Adipocyte (in vitro differentiated cells): ENCODE measurements at places on chromosomes 5 and 9.
A peak's percentile ranks its signal among the peaks of the same experiment; 100 is the strongest.

- DNase-seq = peak; percentile 86
These were observed 51.1 kb upstream of the LHFPL2 start for GRCh38 chr5:78699552-78700153.

- no peak for DNase-seq
These were observed 94.7 kb downstream of the RXRA start for GRCh38 chr9:134420974-134421432.

- no peak for DNase-seq
These were observed 199.2 kb downstream of the TRIO start for GRCh38 chr5:14342306-14342705.

- DNase-seq = no peak
These were observed 83.0 kb upstream of the FCN1 start for GRCh38 chr9:135000647-135001245.

- DNase-seq = peak; percentile 2
These were observed 133.0 kb upstream of the STK32A start for GRCh38 chr5:147101659-147102369.

GRCh38 chr9:94783102-94783682 lies 56.7 kb downstream of the AOPEP start:
- peak; percentile 99 for DNase-seq

GRCh38 chr5:118999696-119000095 lies 11.3 kb upstream of the DTWD2 start:
- DNase-seq = no peak

DNA sequence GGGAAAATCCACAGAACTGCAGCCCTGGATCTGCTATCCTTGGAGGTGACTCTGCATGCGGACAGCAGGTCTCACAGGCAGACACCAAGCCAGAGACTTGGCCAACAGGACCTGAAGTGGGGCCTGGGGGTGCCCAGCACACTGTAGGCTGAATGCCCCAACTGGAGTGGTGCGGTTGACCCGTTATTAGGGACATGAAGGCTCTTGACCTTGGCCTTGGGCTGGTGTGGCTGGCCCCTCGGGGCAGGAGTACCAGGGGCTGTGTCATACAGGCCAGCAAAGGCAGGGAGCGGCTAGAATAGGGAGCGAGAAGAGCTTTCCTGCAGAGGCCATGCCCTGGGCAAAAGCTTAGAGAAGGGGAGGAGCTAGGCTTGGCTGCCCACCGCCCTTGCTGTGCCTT lies 153.2 kb upstream of the MVB12B start:
- no peak for DNase-seq

DNA sequence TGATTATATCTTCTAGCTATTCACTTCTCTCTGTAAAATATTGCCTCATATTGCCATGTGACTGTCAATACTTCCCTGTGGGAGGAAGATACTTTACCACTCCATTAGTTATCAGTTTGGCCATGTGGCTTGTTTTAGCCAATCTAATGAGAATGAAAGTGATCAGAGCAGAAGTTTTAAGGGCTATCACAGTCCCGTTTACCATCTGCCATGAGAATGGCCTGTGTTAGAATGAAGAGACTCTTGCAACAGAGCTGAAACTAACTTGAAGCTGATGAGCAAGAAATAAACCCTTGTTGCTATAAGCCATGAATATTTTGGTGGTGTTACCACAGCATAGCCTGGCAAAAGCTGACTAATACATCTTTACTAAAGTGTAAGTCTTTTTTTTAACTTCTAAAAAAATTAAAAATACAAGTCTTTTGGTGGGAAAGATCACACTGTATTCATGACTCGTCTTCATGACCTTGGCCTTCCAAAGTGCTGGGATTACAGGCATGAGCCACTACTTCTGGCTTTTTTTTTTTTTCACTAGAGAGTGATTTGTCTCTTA lies 68.0 kb upstream of the CTNNA1 start:
- no peak for DNase-seq

DNA sequence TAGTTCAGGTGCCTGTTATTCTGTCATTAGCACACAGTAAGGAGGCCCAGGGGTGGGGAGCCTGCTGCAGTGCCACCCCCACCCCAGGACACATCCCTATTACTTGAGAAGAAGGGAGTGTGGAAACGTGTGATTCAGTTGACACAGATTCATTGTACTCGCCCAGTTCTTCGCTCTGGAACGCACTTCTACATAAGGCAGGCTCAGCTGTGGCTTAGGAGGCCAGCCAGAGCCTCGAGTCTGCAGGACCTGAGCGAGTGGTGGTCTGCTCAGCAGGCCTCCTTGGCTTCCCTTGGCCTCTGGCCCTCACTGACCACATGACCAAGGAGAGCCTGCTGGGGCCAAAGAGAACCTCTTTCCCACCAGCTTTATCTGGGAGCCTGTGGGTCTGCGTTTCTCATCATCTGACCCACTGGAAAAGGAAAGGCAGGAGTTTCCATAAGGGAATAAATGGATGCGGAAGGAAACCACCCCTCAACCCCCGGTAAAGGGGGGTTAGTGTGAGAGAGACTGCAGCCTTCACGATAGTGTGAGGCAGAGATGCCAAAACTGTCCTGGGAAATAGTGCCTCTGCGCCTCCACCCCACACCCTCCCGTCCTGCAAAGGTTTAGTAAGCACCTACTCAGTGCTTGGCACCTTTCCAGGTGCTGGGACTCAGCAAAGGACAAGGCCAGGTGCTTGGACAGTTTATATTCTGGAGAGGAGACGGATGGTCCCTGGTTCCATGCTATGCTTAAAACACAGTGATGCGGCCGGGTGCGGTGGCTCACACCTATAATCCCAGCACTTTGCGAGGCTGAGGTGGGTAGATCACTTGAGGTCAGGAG lies 73.7 kb downstream of the PPARGC1B start:
- DNase-seq = no peak

DNA sequence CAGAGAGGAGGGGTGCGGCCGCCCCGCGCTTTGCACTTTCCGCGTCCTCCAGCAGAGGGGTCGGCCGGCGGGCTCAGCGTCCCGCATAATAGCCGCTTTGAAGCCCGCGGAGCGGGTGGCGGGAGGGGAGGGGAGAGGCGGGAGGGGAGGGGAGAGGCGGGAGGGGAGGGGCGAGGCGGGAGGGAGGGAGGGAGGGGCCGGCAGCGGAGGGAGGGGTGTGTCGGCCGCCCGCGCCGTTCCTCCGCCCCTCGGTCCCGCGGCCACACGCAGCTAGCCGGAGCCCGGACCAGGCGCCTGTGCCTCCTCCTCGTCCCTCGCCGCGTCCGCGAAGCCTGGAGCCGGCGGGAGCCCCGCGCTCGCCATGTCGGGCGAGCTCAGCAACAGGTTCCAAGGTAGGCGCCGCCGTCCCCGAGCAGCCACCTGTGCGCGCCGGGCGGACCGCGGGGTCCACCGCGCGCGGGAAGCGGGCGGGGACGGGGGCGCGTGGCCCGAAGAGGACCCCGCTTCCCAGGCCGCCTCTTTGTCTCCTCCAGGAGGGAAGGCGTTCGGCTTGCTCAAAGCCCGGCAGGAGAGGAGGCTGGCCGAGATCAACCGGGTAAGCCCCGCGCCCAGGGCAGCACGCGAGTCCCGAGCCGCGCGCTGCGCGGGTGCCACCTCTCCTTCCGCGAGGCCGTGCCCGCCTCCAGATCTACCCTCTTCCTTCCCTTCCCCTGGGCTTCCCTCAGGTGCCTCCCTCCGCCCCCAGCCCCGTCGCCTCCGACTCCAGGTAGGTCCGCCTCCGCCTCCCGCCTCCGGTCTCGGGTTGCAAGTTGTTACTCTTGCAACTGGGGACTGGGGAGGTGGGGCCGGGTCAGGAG lies at the start of gene AIF1L:
TSS of gene AIF1L (plus strand) at position 263 of the 857 bp plus-strand sequence. CDS start at position 362, 99 bp downstream.
- peak; percentile 51 for DNase-seq

DNA sequence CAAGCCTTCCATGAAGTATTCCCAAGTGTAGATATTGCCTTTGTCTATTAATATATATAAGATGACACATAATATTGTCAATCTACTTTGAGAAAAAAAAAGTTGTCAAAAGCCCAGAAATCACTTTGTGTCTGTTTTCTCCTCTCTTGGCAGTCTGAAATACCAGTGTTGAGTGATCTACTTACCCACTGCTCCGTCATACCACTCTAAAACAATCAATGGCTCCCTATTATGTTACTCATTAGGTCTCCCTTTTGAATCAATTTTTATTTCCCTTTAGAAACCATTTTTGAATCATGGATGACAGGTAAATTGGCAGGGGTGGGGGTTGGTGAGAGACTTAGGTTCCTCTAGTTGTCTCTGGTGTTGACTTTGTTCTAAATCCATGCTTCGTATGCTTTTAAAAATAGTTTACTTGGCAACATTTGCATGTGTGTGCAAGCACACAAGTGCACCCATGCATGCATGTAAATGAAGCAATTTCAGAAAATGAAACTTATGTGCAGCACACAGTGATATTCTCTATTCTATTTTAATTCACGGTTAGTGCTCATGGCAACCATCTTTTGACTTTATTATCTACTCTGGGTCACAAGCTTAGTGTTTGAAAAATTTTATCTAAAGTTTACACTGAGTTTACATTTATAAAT lies 378.9 kb downstream of the RAB3C start:
- no peak for DNase-seq

DNA sequence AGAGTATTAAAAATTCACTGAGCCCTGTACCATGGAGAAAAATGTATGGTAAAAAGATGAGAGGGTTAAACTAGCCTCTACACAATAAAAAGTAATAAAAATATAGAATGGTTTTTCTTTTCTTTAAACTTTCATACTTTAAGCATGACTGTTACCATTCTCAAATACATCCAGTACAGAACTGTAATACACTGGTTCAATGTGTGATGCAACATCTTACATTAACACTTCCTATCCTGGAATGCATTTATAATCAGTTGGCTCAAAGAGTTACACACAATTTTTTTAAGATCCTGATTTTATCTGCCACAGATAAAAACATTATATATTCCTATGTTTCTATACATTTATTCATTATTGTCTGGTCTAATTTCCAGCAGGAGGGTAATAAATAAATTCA lies 4.7 kb downstream of the GNAQ start:
- DNase-seq = peak; percentile 70

DNA sequence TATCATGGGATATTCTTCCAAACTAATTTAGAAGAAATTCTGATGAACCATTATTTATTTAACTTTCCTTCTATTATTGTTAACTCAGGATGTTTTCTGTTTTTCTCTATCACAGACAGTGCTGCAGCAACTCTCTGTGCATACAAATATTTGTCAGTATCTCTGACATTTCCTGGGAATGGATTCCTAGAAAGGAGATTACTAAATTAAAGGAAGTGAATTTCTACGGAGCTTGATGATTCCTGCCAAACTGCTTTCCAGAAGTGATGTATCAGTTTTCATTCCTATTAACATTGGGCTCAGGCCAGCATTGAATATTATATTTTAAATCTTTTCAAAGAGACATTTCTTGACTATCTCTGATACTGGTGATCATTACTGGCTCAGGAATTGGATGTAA lies 26.0 kb upstream of the MAST4 start:
- no peak for DNase-seq

- no peak for DNase-seq
These were observed 318.4 kb downstream of the ARL15 start for GRCh38 chr5:53991942-53992341.

DNA sequence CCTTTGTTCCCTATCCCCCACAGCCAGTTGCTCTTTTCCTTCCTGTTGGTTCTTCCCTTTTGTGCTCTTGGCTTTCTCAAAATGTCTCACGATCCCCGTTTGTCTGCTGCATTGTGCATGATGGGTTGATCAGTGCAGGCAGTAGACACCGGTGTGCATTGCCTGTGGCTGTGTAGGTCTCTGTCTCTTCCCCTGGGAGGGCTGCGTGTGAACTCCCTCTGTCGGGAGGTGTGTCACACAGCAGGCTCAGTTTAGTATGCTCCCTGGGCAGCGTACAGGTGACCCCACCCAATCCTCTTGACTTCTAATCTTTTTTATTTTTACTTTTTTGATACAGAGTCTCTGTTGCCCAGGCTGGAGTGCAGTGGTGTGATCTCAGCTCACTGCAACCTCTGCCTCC lies 265.3 kb downstream of the FSTL4 start:
- DNase-seq = no peak

GRCh38 chr5:105783811-105784210 lies 1886.9 kb downstream of the EFNA5 start:
- no peak for DNase-seq

GRCh38 chr9:129677456-129677855 lies 12.0 kb downstream of the PRRX2 start:
- DNase-seq = peak; percentile 90

DNA sequence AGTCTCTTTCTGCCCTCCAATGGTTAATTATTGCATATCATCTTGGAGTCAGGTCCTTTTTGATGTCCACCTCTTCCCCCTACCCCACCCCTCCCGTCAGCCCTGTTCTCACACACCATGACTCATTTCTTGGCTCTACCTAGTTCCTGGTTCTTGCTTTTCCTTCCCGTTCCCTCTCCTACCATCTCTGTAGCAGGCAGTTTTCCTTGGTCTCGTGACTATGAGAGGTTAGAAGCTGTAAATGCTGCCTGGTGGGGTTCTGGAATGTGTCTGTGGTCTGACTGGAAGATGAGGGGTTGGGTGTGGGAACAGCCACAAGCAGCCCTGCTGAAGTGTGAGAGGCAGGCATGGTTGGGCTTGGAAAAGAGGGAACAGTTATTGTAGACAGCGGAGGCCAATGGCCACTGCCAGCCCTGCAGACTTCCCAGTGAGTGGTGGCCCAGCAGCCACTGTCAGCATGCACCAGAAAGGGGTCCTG lies 18.2 kb downstream of the SLC22A5 start:
- peak; percentile 89 for DNase-seq

GRCh38 chr9:124857533-124858162 lies 4.1 kb downstream of the RPL35 start:
- no peak for DNase-seq

GRCh38 chr9:846852-847251 lies 5.4 kb downstream of the DMRT1 start:
- DNase-seq = no peak

GRCh38 chr9:72588336-72588735 lies 66.9 kb downstream of the TMC1 start:
- peak; percentile 74 for DNase-seq

GRCh38 chr5:96197347-96197746 lies 235.7 kb upstream of the ELL2 start:
- DNase-seq = no peak

DNA sequence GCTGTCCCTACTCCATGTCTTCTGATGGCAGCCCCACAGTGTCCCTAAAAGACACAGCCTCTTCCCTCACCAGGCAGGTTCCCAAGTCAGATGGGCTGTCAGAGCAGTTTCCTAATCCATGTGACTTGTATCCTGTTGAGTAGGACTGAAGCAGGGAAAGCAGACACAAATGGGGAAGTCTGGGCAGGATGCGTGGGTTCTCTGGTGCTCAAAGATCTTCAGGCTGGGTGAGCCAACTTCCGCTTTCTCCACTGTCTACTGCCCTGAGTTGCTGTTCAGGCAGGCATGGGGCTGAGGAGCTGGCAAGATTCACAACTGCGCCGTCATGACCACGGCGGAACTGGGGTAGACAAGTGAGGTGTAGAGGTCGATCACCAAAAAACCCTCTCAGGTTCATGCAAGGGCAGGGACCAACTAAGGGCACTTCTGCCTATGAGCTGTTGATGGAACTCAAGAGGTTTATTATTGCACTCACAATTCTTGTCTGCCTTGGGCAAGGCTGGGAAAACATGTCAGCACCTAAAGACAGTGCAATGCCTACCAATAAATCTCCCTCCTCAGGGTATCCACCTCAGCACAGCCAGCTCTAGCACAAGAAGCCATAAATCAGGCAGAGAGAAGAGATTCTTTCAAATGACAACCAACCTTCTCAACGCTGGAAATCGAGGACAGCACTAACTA lies 83.4 kb downstream of the RAPGEF1 start:
- DNase-seq = no peak

GRCh38 chr9:5013374-5013773 lies 28.3 kb downstream of the JAK2 start:
- DNase-seq = peak; percentile 67

GRCh38 chr9:80878556-80878955 lies 810.8 kb downstream of the TLE1 start:
- DNase-seq = peak; percentile 55

GRCh38 chr5:153863951-153864350 lies 174.8 kb downstream of the FAM114A2 start:
- DNase-seq = peak; percentile 1
